ENCODE measurements at places on chromosomes 3 and 15.
A peak's percentile ranks its signal among the peaks of the same experiment; 100 is the strongest.

DNA sequence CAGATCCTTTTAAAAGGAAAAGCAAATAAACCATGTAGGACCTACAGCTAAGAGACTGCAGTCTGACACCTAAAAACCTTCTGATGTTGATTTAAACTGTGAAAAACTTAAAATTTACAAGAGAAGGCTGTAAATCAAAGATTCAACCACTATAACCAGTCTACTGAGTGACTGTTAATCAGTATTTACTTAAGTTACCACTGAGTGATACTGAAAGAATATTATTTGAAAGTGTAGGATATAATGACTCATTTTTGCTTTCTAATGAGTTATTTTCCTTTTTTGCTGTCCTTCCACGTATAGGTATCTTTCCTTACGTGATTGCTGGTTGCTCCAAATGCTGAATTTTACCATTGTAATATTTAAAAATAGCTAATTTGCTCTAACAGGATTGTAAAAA is 44.6 kb downstream of the RFX7 start:
- DNase-seq, result no peak

GRCh38 chr3:49619649-49620048 is 54.5 kb upstream of the APEH start:
- DNase-seq, result no peak

DNA sequence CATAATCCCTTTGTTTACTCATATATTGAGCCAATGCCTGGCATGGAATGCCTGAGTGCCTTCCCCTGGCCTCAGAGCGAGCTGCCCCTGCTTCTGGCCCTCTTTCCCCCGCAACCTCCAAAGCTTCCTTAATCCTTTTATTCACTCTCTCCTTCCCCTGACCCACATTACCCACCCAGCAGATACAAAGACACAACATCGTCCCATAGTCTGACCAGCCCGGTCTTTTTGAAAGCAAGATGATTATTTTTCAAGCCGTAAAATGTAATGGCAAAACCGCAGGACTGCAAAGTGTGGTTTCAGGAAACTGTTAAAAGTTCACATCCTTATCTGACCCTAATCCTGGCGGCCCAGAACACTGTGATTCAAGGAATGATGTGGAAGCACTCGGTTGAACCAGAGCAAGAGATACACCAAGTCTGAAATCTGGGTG is 78.4 kb upstream of the LRTM1 start:
- DNase-seq, result no peak

DNA sequence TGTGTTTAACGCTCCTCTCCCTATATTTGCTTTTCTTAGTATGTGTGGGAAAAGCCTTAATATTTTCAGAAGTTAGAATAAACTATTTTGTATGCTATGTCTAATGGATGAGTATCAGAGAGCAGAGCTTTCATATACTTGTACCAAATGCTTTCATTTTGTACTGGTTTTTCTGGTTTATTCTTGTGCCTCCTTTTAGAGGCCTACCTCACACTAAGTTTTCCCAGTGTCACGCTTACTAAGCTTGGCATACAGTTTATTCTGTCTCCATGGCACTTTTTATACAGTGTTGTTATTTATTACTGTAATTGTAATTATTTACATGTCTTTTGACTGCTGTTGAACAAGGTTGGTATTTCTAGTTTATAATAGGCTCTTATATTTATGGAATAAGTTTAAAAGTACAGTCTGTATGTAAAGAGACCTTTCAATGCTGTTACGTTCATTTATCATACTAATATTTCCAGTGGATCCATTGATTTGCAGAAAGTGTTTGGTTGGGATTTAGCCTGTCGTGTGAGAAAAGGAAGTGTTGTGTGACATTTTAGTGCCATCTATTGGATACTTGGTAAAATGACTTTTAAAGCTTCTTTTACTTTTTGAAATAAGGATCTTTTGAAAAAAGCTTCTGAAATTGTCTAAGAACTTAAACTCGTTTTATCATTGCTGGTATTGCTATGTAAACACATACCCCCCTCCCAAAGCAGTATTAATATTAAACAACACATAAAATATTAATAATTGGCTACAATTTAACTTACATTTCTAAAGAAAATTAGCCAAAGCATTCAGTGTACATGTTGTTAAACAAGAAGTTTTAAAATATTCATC is 5.2 kb upstream of the EBLN2 start:
- DNase-seq, result no peak

DNA sequence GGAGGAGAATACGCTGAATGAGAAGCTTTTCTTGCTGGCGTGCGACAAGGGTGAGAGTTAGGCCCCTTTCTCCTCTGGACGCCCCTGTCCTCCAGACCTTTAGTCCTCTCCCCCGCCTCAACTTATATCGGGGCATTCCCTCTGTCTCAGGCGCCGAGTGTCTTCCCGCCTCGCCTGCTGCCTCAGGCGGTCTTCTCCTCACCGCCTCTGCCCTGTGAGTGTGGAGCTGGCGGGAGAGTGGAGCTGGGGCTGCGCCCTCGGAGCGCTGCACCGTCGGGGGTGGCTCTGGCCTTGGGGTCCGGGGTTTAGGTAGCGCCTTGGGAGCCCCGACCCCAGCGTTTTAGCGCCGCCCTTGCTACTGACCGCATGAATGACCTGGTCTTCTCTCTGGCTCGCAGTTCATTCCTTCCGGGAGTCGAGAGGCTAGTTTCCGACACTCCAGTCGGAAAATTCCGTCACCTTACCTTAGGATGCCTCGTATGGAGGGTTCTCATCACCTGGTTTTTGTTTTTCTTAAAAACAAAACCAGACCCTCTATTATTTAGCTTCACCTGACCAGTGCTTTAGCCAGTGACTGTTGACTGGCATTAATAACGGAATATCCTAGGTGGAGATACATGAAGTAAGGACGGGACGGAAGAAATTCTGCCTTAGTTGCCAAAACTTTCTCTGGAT is 985 bp downstream of the TRPC1 start:
- DNase-seq, result peak; percentile 67

- no peak for DNase-seq
These were observed 126.6 kb upstream of the ZBED2 start for GRCh38 chr3:111721747-111722146.

- DNase-seq, result no peak
These were observed 58.1 kb upstream of the MYRIP start for GRCh38 chr3:39751286-39751685.

DNA sequence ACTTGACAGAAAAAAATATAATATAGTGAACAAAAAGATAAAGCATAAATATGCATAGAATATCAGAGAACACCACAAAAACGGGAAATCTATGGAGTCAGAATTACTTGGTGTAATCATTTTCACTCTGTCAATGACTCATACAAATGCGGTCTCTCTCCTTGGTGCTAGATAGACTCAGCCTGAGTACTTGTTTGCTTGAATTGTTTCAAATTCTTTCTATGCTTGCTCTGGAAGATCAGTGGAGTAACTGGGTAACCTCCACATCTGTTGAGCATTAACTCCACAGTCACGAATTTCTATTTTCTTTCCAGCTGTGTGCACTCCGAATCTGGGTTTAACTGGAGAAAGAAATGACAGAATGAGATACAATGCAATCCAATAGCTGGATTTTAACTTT is 760.4 kb downstream of the ZPLD1 start:
- DNase-seq, result no peak

DNA sequence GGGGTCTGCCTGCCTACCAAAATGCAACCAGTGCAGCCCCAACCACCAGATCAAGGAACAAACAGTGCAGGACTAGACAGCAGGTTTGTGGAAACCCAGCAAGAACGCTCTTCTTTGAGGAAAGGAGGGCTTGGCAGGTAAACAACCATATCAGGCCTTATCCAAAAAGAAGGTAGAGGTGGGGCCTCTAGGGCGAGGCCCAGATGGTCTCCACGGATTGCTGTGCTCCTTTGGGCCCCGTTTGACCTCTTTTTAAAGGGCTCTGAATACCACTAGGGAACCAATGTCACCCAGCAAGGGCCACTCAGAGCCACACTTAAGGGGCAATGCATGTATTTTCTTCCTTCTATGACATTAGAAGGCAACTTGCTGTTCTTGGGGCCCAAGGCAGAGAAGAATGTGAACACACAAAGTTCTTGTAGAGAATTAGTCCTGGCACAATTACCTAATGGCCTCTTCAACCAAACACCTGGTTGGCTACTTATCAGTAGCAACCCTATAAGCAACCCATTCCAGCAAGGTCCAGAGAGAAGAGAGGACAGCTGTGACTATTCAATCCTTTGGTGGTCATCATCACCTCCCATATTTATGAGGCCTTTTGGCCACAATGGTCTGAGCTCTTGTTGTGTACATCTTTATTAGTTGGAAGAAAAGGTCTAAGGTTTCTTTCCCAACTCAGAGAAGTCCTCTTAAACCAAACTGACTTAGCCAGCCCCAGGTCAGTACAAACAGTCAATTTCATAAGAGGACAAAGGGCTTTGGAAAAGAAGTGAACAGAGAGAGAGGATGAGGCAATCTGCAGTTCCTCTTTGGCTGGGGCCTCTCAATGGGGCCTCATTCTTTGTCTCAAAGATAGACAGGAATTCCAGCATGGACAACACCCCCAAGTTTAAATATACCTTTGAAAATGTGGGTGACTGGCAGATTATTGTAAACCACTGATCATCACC is 36.0 kb downstream of the FOXP1 start:
- no peak for DNase-seq

- no peak for DNase-seq
These were observed 157.8 kb downstream of the TIGIT start for GRCh38 chr3:114451561-114452018.

DNA sequence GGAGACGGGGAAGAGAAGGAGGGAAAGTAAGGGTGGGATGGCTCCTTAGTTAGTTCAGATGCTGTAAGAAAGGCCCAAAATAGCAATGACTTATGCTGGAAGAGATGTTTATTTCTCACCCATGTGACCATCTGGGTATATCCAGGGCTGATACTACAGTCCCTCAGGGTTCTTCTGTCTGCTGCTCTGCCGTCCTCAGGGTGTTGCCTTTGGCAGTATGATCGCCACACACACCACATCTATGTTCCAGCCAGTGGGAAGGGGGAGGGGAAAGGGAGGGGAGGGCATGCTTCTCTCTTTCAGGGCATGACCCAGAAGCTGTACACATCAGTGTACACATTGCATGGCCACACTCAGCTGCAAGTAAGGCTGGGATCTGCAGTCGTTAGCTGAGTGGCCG is 10.2 kb downstream of the CD276 start:
- DNase-seq, result no peak

DNA sequence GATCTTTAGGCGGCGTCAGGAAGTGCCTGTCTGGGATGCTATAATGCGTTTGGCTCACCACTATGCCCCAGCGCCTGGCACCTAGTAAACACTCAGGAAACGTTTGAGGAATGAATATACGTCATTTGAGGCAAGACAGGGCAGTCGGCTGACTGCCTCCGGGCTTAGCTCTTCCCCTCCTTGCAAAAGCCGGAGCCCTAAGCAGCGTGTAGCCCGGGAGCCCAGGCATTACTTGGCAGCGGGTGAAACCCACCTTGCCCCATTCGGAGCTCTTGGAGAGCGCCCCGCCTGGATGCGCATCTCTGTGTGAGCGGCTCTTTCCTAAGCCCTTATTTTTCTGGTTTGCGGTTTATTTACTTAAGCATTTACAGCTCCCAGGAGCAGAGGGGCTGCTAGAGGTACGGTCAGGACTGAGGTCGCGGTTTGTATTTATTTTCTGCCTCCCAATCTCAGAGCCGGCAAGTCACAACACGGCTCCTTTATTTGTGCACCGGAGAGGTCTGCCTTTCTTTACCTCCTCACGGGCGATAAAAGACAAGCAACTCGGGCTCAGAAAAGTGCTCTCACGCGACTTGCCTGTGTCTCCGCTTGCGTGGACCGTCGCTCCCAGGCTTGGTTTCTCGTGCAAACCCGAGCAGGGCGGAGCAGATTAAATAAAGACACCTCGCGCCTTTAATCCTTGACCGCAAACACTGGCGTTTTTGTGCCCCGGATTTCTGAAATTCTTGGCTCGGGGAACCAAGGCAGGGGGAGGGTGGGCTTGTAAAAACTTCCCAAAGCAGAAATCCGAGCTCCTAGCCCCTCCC is 737 bp upstream of the ITPR1 start:
- DNase-seq, result peak; percentile 81

DNA sequence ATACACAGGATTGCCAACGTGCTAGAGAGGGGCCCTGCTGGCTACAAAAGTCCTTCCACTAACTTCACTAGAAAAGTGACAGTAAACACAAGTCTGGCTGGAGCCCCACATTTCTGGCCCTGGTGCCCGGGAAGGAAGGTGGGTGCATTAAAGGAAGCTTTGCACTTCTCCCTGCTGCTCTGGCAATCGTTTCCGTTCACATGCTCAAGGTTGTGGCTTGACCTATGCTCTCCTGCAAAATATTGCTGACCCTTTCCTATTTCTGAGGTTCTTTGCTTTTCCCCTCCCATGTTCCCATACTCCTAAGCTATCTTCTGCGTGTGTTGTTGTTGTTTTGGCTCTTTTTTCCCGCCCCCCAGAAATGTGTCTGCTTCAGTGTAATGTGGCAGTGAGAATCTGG is 9.1 kb upstream of the CCR3 start:
- DNase-seq, result no peak

DNA sequence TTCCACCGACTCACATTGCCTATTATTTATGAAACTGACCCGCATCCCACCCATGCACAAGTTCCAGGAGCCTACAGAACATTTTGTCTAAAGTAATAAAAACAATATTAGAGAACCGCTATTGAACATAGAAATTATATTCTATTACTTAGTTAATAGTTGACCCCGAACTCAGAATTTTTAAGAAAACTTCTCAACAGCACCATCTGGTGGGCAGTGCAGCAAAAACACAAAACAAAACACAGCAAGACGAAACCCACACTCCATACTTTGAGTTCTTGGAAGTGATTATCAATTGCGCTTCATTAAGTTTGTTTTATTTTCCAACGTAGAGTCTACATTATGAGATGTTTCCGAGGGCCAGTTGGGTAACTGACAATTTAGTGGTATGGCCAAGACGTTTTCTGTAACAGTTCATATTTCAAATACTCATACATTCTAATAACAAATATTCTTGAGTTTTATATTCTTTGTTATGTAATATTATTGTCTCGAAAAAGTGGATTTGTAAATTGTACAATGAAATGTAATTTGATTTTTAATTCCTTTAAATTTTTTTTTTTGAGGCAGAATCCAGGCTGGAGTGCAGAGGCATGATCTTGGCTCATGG is 24.0 kb upstream of the C3orf70 start:
- no peak for DNase-seq

- DNase-seq, result no peak
These were observed 256.1 kb upstream of the ADAMTS9 start for GRCh38 chr3:64943866-64944265.

- DNase-seq, result no peak
These were observed 30.7 kb downstream of the NUP210 start for GRCh38 chr3:13389378-13389777.

DNA sequence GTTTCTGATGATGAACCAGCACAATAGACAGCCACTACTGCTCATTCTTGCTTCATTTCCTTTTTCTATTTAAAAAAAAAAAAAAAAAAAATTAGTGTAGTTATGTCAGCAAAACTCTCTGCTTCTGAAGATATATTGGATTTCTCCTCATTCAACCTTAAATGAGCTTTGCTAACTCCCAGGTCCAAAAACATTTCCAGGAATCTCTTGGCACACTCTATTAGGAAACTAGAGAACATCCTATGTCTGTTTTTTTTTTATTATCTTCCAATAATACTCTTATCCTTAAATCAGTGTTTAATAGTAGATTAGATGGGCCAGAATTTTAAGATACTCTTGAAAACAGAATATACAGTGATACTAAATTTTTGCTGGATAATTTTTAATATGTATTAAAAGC is 398.0 kb downstream of the NAALADL2 start:
- no peak for DNase-seq

- DNase-seq, result no peak
These were observed 25.9 kb upstream of the SLCO2A1 start for GRCh38 chr3:134055661-134056060.

All from activated effector memory CD4-positive, alpha-beta T cell treated with anti-CD3 and anti-CD28 coated beads, Interleukin-2, amount 50 U/mL, for 16 hours (primary cell).